ENCODE measurements at places on chromosomes 16 and 17.

GRCh38 chr17:9479964-9480363, 95.7 kb downstream of the STX8 start:
- DNase-seq: no peak

DNA sequence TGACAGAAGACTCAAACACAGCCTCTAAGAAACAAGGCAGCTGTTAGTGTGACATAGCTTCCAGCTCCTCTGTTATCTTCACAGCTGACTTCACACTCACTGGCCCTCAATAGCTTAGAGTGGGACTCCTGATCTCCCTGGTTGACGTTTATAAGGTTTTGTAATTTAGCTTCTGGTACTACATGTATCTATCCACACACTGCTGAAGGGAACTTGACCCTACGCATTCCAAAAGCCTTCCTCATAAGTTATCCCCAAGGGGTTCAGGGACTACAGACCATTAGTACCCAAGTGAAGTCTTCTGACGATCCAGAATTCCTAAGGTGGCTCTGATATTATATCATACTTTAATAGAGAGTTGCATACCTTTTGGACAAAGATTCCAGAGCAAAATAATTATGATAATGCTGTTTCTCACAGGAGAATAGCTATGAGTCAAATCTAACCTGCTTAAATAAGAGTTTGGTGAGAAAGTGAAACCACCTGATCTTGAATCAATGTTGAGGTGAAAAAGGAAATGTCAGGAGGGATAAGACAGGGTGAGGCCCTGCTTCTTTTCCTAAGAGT, 14.5 kb downstream of the ACACA start:
- no peak for DNase-seq

GRCh38 chr16:84449156-84450140, 55.0 kb downstream of the MEAK7 start:
- no peak for DNase-seq

DNA sequence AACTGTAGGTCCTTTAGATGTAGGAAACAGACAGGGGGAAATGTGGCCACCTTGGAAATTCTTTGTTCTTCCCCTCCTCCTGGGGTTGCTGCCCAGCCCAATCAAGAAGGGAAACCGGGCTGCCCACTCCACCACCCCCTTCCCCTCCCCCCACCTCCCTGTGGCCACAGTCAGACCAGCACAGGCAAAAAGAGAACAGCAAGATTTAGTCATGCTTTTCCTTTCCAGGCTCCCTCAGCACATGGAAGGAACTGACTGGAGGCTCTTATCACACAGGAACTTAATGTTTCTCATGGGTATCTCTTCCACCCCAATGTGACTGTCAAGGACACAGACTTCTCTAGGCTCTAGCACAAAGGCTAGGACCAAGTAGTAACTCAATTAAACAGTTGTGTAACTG, 3.0 kb upstream of the CCL1 start:
- DNase-seq: no peak

DNA sequence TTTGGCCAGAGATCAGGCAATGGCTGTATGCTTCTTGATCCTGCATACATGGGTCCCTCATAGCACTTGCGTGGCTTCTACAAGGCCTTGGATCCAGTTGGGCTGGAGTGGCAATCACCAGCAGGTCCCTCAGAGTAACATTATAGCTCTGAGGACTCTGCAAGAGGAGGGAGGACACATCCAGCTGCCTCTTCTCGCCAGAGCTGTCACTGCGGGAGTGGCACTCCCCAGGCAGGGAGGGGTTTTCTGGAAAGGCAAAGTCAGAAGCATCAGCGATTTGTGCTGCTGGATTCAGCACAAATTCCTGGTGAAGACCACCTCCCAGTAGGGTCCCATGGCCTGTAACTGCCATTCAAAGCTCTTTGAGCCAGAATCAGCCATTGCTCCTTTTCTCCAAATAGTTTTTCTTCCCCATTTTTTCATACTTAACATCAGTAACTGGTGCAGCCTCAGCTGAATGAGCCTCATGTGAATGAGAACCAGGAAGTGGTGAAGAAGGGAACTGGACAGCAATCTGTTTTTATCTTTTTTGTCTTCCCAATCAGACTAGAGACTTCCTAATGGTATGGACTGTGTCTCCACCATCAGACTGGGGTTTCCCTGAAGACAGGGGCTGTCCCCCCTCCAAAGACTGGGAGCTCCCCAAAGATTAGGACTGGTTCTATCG, 40.6 kb upstream of the HOXB13 start:
- no peak for DNase-seq

DNA sequence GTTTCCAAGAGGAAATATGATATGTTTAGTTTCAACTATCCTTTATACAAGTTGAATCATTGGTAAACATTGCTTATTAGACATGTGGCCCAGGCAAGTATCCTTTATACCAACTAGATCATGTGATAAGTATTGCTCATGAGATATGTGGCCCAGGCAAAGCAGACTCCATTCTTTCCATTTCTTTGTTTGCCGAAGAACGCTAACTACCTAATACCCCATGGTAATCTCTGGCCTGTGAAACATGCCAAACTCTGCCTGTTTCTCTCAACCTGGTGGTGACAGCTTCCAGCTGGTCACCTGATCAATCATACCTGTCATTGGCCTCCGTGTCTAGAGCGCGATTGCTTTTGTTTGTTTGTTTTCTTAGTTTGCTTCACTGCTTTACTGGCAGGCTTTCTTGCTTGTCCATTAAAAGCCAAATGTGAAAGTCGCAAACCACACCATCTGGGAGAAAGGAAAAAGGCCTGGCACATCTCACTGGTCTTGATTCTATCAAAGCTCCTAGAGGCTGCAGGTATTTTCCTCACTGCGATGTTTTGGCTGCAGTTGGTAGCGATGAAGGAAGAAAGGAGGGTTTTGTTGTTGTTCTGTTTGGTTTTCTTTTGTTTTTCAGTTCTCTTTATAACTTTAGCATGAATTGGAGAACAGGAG, 686.2 kb downstream of the KCNJ2 start:
- DNase-seq: no peak

- no peak for DNase-seq
Measured at GRCh38 chr17:73731733-73732132, 87.5 kb upstream of the SDK2 start.

All from activated CD4-positive, alpha-beta T cell treated with anti-CD3 and anti-CD28 coated beads, Interleukin-2, amount 50 U/mL, for 24 hours (primary cell).